Frontal cortex (tissue), 4 donors: ENCODE measurements at places on chromosomes 7 and 10. TPM values are rescaled to one million over a fixed set of nuclear protein-coding genes. Genes with fewer than 3 reads are reported as not detected.

Gene GNGT1
- not detected for total RNA-seq

Gene SPDYE2B
- total RNA-seq, result not detected

Gene PVRIG
- total RNA-seq, result not detected

Gene CDK14
- total RNA-seq, result 77.9 TPM

DNA sequence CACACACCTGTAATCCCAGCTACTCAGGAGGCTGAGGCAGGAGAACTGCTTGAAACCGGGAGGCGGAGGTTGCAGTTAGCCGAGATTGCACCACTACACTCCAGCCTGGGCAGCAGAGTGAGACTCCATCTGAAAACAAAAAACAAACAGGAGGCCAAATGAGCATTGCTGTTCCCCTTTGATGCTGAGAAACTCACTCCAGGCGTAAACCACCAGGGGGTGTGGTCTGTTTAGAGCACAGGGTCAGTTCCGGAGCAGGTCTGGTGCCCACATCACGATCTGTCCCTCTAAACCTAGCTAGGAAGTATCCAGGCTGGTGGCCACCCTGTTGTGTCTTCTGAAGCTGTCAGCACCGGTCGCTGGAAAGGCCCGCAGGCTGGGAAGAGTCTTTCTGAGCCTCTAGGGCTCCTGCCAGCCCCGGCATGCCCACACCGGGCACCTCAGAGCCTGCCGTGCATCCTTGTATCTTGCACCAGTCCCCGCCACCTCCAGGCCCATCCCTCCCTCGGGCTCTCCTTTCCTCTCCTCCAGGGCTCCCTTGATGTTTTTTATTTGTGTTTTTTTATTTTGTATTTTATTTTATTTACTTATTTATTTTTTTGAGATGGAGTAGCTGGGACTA lies 66.3 kb upstream of the SH2B2 start:
- no peak for DNase-seq

GRCh38 chr10:123649676-123650075 lies 16.5 kb upstream of the GPR26 start:
- DNase-seq, result no peak

DNA sequence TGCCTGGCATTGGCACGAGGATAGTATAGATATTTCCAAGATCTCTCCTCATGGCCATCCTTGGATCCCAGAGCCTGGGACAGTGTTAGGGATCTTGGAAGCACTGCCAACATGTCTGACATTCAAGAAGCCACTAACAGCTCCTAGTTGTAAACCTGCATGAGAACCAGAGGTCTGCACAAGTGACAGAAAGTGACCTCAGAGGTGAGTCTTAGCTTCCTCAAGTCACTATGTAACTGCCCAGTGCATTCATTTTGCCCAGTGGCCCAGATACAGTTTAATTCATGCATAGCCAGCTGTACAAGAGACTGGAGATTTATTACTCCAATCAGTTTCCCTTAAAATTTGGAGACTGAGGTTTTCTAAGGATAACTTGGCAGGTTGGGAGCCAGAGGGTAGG lies 16.7 kb downstream of the SUGCT start:
- DNase-seq, result no peak

DNA sequence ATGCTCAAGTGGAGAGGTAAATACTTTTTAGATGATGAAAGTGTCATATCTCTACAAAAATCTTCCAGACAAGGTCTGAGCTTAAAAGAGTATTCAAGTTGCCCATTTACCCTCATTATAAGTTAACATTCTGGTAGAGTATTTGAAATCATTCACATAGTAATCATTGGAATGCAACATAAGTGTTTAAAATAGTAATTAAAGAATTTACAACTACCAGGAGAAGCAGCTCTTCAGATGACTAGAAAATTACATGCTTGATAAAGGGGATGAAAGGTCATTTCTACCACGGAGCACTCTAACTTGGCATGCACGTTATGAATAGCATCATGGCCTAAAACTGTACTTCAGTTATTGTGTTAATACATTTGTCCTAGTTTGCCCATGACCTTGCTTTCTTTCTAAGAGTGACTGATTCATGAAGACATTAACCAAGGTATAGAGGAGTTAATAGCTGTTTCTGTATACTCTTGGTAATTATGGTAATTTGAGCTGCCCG lies 120.0 kb downstream of the SEMA3E start:
- no peak for DNase-seq
